ENCODE measurements at places on chromosomes 3 and 15. TPM values are rescaled to one million over a fixed set of nuclear protein-coding genes. Genes with fewer than 3 reads are reported as not detected.

Gene ADAMTS17
- 8.1 TPM for polyA plus RNA-seq

DNA sequence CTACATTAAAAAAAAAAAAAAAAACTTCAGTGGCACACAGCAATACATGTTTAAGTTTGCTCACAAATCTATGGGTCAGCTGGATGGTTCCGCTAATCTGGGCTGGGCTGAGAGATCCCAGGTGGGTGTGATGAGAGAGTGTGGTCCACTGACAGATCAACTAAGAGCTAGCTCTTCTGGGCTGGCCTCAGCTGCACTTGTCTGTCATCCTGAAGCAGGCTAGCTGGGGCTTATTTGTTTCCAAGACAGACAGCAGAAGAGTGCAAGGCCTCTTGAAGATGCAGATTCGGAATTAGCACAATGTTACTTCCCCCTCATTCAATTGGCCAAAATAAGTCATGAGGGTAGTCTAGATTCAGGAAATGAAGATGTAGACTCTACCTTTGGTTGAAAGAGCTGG lies 56.5 kb downstream of the SIDT1 start:
- DNase-seq = no peak

- DNase-seq = no peak
Observed at GRCh38 chr15:98778960-98779359, 130.6 kb downstream of the IGF1R start.

DNA sequence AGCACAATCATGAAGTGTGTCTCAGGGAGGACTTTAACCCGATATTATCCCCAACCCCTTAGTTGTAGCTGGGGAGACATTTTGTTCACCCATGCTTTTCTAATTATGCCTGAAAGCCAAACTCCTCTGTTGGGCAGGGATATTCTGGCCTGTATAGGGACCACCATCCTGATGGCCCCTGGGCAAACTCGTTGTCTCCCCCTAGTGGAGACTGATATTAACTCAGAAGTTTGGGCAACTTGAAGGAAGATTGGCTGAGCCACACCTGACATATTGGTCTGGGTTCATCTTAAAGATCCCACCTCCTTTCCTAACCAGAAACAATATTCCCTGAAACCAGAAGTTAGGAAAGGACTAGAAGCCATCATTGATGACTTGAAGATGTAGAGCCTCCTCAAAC lies 42.3 kb downstream of the TM4SF18 start:
- DNase-seq = no peak

GRCh38 chr15:56653107-56653506 lies 80.2 kb downstream of the ZNF280D start:
- DNase-seq = peak; percentile 16

Gene SLCO2A1
- polyA plus RNA-seq = 1.1 TPM

DNA sequence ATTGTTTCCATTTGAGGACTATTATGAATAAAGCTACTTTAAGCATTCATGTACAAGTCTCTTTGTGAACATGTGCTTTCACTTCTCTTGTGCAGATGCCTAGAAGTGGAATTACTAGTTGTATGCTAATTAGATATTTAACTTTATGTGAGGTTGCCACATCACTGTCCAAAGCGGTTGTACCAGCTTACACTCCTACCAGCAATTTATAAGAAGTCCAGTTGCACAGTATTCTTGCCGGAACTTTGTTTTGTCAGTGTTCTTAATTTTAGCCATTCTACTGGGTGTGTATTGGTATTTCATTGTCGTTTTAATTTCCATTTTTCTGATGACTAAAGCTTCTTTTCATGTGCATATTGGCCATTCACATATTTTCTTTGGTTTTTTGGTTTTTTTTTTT lies 29.1 kb downstream of the SEMA3G start:
- no peak for DNase-seq

DNA sequence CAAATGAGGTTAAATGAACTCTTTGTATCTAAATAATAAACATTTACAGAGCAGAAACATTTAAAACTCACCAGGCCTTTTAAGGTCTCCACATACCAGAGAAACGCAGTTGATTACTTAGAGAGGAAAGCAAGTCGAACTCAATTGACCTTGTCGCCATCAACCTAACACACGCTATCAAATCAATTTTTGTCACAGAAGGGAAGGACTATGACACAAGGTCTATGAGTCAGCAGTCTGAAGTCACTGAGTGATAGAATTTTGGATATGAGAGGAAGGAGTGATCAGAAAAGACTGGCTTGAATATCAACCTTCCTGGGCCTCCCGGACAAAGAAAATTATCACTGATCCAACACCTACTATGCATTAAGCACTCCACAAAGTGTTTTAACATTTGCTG lies 514.4 kb upstream of the ZNF385D start:
- DNase-seq = no peak

DNA sequence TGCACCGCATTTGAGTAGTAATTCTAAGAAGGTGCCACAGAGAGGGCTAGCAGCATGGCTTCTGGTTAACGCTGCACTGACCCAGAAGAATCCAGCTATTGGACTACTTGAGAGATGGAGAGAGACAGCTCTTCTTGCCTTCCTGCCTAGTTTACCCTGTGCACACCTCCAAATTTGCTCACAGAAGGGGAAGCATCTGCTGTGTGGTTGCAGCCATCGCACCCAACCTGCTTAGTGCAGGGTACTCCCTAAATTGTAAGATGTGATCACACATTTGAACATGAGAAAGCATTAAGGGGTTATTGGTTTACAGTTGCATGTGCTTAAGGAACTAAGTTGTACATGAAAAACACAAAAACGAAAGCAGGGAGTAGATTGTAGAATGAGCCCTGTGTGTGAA lies 122.1 kb downstream of the FOXB1 start:
- no peak for DNase-seq

DNA sequence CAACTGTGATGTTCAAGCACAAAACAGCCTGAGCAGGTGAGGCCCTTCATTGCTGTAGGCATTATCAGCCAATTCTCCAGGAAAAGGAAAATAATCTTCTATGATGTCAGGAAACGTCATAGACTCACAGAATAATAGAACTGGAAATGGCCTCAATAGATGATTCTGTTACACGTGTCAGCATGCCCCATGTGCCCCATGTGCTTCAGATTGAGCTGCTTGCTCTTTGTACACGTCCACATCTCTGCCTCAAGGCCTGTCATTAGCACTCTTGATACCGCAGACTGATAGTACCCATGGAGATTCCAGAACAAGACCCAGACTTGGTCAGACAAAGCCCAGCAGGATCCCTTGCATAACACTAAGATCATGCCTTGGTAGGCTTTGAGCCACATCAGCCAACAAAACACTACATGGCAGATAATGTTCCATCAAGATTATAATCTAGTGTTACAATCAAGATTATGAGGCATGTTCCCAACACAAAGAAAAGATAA lies 95.9 kb downstream of the MEIS2 start:
- no peak for DNase-seq

Gene ZNF774
- polyA plus RNA-seq = 2.7 TPM

GRCh38 chr3:11662392-11662990 lies 18.8 kb upstream of the VGLL4 start:
- no peak for DNase-seq

DNA sequence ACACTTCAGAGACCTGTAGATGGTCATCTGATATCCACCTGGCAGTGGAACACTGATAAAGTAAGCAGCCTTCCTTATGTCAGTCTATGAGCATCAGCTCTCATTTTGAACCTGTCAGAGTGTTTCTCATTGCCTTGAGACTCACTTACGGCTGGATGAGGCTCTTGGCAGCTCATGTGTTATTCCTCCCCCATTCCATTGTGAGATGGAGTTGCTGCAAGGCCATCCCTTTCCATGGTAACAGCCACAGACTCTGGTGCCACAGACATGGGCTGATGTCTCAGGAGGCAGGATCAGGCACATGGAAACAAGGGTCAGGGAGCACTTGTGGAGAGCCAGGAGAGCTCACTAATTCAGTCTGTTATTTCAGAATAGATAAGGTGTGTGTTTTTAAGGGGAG lies 11.9 kb downstream of the KCNAB1 start:
- no peak for DNase-seq

DNA sequence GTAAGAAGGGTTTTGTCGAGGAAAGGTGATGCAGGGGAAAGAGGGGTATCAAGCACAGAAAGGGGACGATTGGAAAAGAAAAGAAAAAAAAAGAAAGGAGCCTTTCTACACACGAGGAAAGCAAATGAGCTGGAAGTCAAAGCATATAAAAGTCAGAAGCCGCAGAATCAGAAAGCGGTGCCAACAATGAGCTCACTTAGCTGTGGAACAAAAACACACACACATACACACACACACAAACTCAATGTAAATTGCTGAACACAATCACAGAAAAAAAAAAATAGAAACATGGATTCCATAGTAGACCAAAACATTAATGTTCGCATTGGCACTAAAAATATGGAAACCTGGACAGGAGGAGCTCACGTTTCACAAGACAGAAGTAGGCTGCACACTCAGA lies 63.4 kb upstream of the FEZF2 start:
- DNase-seq = peak; percentile 37

GRCh38 chr3:169497567-169498257 lies 165.8 kb downstream of the MECOM start:
- no peak for DNase-seq

- DNase-seq = no peak
Observed at GRCh38 chr3:47610583-47610982, 31.9 kb upstream of the CSPG5 start.

Gene LRTM1
- 106 TPM for polyA plus RNA-seq

Gene SLC22A14
- polyA plus RNA-seq = 0.15 TPM

Gene CNTN6
- 1.9 TPM for polyA plus RNA-seq

Gene CYP8B1
- 0.04 TPM for polyA plus RNA-seq

DNA sequence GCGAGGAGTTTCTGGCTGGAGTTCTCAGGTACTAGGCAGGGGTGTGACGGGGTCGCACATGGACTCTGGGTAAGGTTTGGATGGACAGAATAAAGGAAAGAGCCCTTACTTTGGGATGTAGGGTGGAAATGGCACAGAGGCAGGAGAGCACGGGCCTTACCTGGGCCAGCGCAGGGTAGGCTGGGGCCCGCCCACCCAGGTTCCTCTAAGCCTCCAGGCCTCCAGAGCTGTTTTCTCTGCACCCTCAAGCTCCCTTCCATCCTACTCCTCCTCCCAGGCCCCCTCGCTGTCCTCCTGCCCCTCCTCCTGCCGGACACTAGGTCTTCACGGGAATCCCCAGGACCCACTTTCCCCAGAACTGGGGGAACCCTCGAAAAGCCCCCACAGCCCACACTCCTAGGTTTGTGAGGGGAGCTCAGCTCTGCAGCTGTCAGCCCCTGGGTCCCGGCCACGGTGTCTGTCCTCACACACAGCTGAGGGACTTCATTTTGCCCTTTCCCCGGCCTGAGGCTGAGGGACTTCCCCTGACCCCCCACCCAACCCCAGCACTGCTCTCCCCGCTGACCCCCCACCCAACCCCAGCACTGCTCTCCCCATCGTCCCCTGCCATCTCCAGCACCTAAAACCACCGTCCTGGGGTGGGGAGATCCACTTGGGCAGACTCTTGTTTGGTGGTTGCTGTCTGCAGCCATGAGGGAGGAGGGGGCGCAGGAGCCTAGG lies 53.0 kb upstream of the PCSK6 start:
- DNase-seq = no peak

Gene PLSCR2
- polyA plus RNA-seq = not detected

DNA sequence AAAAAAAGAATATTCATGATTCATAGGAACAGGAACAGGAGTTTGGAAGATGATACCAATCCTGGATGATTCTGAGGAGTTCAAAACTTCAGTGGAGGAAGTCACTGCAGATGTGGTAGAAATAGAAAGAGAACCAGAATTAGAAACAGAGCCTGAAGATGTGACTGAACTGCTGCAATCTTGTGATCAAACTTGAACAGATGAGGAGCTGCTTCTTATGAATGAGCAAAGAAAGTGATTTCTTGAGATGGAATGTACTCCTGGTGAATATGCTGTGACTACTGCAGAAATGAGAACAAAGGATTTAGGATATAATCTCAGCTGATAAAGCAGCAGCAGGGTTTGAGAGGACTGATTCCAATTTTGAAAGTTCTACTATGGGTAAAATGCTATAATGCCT lies 72.7 kb downstream of the GSK3B start:
- no peak for DNase-seq

DNA sequence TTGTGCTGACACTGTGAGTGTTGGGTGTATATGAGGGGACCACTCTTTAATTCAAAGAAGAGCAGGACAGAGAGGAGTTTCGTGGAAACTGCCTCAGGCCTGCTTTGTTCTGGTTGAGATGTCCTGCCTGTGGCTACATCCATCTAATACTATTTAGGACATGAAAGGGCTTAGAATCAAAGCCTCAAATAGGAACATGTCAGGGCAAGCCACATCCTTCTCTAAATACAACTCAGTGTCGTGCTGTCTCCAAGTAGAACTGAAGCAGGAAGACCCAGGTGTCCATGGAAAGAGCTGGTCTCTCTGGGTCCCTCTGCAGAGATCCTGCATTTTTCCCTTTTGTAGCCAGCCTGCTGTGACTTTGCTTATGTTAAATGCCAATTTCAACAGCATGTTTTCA lies 156.2 kb upstream of the UMPS start:
- DNase-seq = no peak

DNA sequence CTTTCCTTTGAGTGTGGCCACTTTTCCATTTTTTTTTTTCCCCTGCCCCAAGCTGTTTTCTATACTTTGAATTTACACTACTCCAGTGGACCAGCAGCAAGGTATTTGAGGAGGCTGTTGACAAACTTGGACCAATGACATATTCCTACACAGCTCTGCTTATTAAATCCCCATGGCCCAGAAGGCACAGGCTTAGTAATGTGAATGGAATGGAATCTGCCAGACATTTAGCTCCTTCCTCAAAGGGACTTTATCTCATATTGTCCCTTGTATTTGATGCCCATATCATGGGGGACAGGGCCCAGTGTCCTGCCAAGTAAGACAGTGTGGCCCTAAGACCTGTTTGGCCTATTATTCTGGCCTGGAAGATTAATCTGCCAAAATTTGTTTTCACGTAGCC lies 107.5 kb downstream of the CHCHD6 start:
- peak; percentile 13 for DNase-seq

GRCh38 chr15:73691396-73691795 lies 7.2 kb downstream of the CD276 start:
- DNase-seq = no peak

Gene MESP2
- polyA plus RNA-seq = 0.48 TPM

Gene CAND2
- polyA plus RNA-seq = 20.0 TPM

Gene THUMPD3
- polyA plus RNA-seq = 39.0 TPM

GRCh38 chr3:17573396-17573795 lies 169.0 kb downstream of the TBC1D5 start:
- DNase-seq = no peak

DNA sequence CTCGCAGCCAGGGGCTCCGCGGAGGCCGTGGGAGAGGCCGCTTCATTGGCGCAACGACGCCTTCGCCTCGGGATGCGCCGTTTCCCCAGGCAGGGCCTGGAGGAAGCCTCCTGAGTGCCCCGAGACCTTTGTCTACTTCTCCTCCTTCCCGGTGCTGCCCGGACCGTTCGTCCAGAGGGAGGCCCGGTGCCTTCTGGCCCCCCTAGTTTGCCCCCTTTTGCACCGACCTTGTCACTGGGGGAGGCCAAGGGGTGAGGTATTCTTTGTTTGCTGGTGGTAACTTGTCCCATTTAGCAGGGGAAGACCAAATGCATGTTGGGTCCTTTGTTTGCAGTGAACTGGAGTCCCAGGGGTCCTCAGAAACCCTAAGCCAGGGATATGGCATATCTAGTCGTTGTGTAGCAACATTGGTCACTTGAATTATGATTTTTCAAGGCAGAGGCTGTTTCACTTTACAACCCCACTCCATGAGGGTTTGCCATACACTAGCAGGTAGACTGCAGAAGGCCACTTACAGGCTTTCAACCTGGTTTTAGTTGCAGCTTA lies 615 bp downstream of the DHX30 start:
- no peak for DNase-seq
